ENCODE measurements at places on chromosomes 7 and 10. TPM values are rescaled to one million over a fixed set of nuclear protein-coding genes. Genes with fewer than 3 reads are reported as not detected.

NUTM2D gene
- 6.0 TPM for total RNA-seq

ARHGAP19 gene
- 6.4 TPM for total RNA-seq

ELFN1 gene
- total RNA-seq, result 0.68 TPM

CDK13 gene
- 29.8 TPM for total RNA-seq

ANKRD22 gene
- 0.44 TPM for total RNA-seq

LRRD1 gene
- total RNA-seq, result not detected

XRCC2 gene
- total RNA-seq, result 0.20 TPM

NPY gene
- not detected for total RNA-seq

FGFBP3 gene
- not detected for total RNA-seq

CPN1 gene
- total RNA-seq, result not detected

OLAH gene
- total RNA-seq, result not detected

NEURL1 gene
- total RNA-seq, result 0.68 TPM

OR2A42 gene
- not detected for total RNA-seq

HMX2 gene
- not detected for total RNA-seq

GNGT1 gene
- total RNA-seq, result not detected

PILRA gene
- not detected for total RNA-seq

TIMM23 gene
- 69.1 TPM for total RNA-seq

EVX1 gene
- total RNA-seq, result 0.50 TPM

AGR2 gene
- total RNA-seq, result not detected

ODAD2 gene
- total RNA-seq, result not detected

INMT gene
- total RNA-seq, result 220 TPM

CRPPA gene
- total RNA-seq, result 1.5 TPM

COL1A2 gene
- 7,512 TPM for total RNA-seq

SH3PXD2A gene
- 26.0 TPM for total RNA-seq

CPED1 gene
- total RNA-seq, result 10.5 TPM

PRKG1 gene
- total RNA-seq, result 13.7 TPM

C7orf33 gene
- total RNA-seq, result not detected

HILPDA gene
- total RNA-seq, result 43.1 TPM

TMEM236 gene
- 0.15 TPM for total RNA-seq

VGF gene
- not detected for total RNA-seq

Data from cardiac ventricle fibroblast (primary cell).